ENCODE measurements at places on chromosomes 12 and 14.

DNA sequence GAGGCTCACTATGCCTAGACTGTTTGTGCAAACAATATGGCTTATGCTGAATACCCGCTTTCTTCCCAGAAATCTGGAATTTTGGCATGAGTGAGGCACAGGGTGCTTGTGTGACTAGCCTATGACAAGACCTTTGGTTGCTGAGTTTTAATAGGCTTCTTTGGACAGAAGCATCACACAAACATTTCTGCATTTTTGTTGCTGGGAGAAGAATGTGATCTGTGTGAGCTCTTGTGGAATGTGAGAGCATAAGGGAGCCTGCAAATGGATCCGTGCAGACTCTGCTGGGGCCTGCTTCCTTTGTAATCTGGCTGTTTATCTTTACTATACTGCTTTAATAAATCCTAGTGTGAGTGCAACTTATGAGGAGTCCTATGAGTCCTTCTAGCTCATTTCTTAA is 83.0 kb upstream of the ZDHHC17 start:
- no peak for DNase-seq

DNA sequence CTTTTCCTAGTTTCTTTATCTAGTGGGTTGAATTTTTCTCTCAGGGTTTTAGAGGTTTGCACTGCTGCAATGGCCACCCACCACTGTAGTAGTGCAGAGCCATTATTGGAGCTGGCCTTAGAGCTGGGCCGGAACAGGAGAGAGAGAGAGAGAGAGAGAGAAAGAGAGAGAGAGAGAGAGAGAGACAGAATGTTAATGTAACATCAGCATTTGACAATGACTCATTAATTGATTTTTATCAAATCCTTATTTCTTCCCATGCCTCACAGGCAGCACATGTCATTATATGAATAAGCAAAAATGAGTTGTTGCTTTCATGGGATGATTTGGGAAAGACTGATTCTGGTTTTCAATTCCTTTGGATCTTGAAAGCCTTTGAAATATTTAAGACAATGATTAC is 76.3 kb upstream of the PPP4R3A start:
- DNase-seq, result no peak

- DNase-seq, result peak; percentile 12
Measured at GRCh38 chr14:105363847-105364708, 34.3 kb upstream of the TEX22 start.

DNA sequence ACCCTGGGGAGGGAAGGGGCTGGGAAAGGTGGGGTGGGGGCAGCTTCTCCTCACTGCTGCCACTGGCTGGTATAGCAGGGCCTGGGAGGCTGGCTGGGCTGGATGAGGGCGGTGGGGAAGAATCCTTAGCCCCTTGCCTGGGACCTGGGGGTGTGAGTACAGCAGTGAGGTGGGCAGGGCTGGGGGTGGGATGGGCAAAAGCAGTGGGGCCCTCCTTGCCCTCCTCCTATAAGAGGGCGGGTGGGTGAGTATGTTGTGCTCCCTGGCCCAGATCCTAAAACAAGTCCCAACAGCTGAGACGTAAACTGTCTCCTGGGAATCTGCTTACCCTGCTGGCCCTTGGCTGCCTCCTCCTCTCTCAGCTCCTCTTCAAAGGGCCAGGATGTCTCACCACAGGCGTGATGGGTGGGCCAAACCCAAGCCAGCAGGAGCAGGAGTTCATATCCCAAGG is 2.2 kb downstream of the NCKAP5L start:
- DNase-seq, result no peak

GRCh38 chr12:56948457-56948777 is 9.0 kb downstream of the RDH16 start:
- no peak for DNase-seq

DNA sequence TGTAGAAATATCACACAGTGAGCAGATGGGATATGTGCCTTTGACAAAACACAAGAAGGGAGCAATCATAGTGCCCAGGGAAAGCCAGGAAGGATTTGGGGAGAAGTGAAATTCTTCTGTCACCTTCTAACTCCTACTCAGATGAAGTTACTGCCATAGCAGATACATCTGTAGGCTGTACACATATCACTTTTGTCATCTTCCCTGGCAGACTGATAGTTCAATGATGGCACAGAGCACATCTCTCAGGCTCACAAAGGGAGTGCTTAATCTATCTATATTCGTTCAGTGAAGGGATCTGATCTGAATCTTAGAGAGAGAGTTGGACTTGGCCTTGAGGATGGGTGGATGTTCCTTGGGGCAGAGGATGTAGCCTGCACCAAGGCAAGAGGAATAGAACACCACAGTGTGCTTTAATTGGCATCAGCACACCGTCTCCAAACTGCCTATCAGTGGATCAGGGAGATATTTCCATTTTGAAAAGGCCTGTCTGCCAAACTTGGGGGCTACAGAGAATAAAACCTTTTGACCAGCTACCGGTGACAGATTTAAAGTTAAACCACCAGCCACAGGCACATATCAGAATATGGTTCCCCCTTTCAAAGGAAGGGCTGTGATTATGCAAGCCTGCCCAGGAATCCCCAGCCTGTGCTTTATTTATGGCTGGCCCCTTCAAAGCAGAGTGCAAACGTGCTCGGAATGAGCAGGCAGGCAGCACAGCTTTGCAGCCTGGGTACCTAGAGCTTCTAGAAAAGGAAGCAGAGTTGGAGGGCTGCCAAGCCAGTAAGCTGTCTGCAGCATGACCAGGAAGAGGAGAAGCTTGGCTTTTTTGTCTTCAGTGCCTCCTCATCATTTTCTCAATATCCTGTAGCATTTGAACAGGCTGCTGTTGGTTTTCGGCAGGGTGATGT is 165.5 kb upstream of the DYRK2 start:
- DNase-seq, result no peak
